Sigmoid colon (tissue), 7 donors: ENCODE measurements at places on chromosomes 2 and 18. TPM values are rescaled to one million over a fixed set of nuclear protein-coding genes. Genes with fewer than 3 reads are reported as not detected.

DNA sequence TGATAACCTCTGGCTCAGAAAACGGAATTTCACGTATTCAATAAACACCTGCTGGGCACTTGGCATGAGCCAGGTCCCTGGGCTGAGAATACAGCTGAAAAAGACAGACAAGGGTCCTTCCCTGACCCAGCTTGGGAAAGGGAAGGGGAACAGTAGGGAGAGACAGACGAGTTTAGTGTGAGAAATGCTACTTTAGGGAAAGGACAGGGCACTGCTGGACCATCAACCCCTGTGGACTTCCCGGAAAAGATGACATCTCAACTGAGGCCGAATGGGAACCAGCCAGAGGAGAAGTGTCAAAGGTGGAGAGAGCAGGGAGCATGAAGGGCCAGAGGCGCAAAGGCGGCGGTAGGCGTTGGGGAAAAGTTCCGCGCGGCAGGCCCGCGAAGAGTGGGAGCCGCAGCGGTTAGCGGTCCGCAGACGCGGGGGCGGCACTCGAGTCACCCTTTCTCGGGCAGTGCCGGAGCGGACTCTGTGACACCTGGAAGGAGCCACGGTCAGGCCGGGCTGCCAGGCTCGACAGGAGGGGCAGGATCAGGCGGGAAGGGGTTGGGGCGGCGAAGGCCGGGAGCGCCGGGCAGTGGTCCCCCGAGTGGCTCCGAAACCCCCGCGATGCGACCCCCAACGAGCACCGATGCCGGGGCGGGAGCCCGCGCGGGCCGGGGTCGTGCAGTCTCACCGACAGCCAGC lies 519 bp downstream of the TEX261 start:
- peaks cover 2% of the 10 kb centered on the region for H3K36me3 ChIP-seq
- peaks cover 28% of the 10 kb centered on the region for H3K4me1 ChIP-seq
- H3K27ac ChIP-seq, result peak overlapping the region; percentile 82
- H3K4me3 ChIP-seq, result peak overlapping the region; percentile 99
- no peaks in the 10 kb centered on the region for H3K27me3 ChIP-seq

DNA sequence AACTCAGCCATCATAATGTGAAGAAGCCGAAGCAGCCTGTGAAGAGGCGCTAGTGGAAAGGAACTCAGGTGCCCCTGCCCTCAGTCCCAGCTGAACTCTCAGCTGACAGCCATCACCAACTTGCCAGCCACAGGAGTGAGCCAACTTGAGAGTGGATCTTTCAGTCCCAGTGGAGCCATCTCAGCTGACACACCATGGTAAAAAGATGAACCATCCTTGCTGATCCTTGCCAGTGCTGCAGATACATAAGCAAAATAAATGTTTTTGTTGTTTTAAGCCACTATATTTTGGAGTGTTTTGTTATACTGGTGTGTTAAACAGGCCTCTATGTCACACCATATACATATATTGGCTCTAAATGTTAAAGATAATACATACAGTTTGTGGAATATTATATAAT lies 195.8 kb upstream of the SPRED2 start:
- no peak for DNase-seq
- no peaks in the 10 kb centered on the region for H3K27me3 ChIP-seq
- no peaks in the 10 kb centered on the region for H3K36me3 ChIP-seq
- no peak overlapping the region for H3K27ac ChIP-seq
- no peak overlapping the region for H3K4me3 ChIP-seq
- H3K4me1 ChIP-seq, result peaks cover 11% of the 10 kb centered on the region

DNA sequence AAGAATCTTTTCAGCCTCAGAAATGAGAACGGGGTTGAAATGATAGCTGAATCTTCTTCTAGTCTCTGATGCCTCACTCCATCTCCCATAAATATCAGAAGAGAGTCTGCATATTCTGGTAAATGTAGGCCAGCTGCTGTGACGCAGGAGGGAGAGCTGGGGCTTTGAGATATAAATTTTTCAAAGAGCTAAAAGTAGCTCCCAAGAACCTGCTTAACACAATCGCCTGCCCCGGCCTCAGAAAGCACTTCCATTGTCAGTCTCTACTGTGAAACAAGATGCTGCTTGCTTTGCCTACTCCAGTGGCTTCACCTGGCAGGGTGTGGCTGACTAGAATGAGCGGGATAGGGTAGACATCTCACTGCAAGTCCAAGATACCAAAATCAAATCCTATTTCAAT lies 105.0 kb upstream of the CCDC150 start:
- H3K27ac ChIP-seq, result no peak overlapping the region
- no peak for DNase-seq
- H3K4me1 ChIP-seq, result no peaks in the 10 kb centered on the region
- H3K36me3 ChIP-seq, result no peaks in the 10 kb centered on the region
- H3K4me3 ChIP-seq, result no peak overlapping the region

GRCh38 chr18:50748243-50749229 lies 71.3 kb downstream of the MRO start:
- no peaks in the 10 kb centered on the region for H3K4me1 ChIP-seq
- H3K36me3 ChIP-seq, result no peaks in the 10 kb centered on the region
- DNase-seq, result no peak
- no peak overlapping the region for H3K27ac ChIP-seq
- H3K4me3 ChIP-seq, result no peak overlapping the region

DNA sequence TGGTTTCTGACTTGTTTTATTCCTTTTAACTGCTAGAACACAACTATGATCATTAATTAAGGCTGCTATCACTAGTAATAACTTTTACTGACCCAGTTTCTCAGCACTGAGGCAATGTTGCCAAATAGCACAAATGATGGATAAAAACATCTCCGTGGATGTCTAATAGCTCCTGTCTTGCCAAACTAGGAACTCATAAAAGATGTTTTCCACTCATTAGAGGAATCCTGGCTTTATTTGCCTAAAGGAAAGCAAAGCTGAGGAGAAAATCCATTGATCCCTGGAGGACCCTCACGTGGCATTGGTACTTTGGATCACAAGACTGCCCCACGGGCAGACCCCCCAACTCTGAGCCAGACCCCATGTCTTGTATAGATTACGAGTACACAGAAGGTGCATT lies 96.1 kb upstream of the ZNF397 start:
- H3K36me3 ChIP-seq, result no peaks in the 10 kb centered on the region
- DNase-seq, result no peak
- no peak overlapping the region for H3K4me3 ChIP-seq
- H3K27me3 ChIP-seq, result no peaks in the 10 kb centered on the region

DNA sequence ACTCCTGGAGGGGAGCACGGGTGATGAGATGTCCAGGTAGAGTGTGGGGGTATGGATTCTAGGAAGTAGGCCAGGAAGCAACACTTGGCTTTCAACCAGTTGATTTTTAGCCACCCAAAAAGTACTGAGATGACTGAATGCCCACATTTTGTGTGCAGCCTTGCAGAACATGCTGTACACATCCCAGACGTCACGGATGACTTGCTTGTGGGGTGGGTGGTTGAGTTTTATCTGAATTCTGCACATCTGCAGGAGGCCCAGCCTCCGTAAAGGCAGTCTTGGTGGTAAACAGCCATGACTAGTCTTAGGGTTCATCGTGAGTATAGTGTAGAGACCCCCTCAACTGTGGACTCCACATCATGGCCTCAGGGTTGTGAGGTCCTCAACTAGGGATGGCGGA lies 53.3 kb upstream of the CCDC195 start:
- H3K4me1 ChIP-seq, result no peaks in the 10 kb centered on the region
- H3K36me3 ChIP-seq, result no peaks in the 10 kb centered on the region
- H3K27me3 ChIP-seq, result no peaks in the 10 kb centered on the region

- DNase-seq, result no peak
- H3K27ac ChIP-seq, result no peak overlapping the region
- H3K27me3 ChIP-seq, result no peaks in the 10 kb centered on the region
- no peaks in the 10 kb centered on the region for H3K36me3 ChIP-seq
- H3K4me1 ChIP-seq, result peaks cover 8% of the 10 kb centered on the region
- H3K4me3 ChIP-seq, result no peak overlapping the region
Observed at GRCh38 chr18:58905777-58906428, 41.2 kb downstream of the ZNF532 start.

DNA sequence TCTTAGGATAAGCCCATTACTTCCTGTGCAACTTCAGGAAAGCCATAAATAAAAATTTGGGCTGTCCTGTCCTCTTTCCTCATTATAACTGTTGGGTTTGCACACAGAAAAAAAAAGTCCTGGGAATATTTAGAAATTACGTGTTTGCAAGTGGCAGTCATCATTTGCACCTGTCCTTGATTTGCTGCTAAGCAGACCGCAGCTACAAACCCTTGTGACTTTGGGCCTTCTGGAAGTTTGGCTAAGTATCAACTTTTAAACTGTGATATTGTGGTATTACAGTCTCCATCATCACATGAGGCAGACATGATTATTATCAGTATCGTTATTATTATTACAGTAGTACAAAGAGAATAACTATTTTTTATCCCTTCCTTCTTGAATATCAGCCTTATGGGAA lies 260.7 kb upstream of the SESTD1 start:
- H3K36me3 ChIP-seq, result no peaks in the 10 kb centered on the region
- no peaks in the 10 kb centered on the region for H3K27me3 ChIP-seq
- no peak overlapping the region for H3K4me3 ChIP-seq
- DNase-seq, result no peak
- no peak overlapping the region for H3K27ac ChIP-seq
- no peaks in the 10 kb centered on the region for H3K4me1 ChIP-seq

DNA sequence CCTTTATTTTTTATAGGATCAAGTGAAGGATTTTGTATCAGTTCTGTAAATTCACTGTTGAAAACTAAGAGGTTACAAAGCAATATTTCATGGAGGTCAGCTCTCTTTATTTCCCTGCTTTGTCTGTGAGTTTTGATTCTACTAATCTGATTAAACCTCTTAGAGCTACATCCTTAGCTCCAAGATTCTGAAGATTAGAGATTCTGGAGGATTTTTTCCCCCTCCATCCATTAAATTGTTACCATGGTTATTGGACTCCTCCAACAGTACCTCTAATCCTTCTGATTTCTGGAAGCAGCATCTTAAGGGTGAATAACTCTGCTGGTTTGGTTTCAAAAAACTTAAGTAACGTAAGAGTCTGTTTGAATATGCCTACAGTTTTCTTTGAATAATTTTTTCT lies 110.0 kb downstream of the TANC1 start:
- no peak overlapping the region for H3K27ac ChIP-seq
- no peaks in the 10 kb centered on the region for H3K36me3 ChIP-seq
- H3K27me3 ChIP-seq, result no peaks in the 10 kb centered on the region
- no peak overlapping the region for H3K4me3 ChIP-seq
- peaks cover 23% of the 10 kb centered on the region for H3K4me1 ChIP-seq

DNA sequence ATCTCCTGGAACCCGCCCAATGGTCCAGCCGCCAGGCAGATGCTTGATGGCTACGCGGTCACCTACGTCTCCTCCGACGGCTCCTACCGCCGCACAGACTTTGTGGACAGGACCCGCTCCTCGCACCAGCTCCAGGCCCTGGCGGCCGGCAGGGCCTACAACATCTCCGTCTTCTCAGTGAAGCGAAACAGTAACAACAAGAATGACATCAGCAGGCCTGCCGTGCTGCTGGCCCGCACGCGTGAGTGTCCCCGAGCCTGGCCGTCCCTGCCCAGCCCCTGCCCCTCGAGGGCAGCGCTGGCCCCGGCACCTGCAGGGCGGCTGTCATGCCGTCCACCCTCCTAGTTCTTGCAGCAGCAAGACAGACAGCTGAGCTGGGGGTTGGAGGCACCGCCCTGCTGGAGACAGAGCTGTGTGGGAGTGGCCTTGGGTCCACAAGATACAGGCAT lies 36.7 kb downstream of the MTERF4 start:
- DNase-seq, result peak; percentile 60
- H3K27me3 ChIP-seq, result peaks cover 45% of the 10 kb centered on the region
- H3K4me1 ChIP-seq, result no peaks in the 10 kb centered on the region
- no peak overlapping the region for H3K4me3 ChIP-seq
- no peak overlapping the region for H3K27ac ChIP-seq

DNA sequence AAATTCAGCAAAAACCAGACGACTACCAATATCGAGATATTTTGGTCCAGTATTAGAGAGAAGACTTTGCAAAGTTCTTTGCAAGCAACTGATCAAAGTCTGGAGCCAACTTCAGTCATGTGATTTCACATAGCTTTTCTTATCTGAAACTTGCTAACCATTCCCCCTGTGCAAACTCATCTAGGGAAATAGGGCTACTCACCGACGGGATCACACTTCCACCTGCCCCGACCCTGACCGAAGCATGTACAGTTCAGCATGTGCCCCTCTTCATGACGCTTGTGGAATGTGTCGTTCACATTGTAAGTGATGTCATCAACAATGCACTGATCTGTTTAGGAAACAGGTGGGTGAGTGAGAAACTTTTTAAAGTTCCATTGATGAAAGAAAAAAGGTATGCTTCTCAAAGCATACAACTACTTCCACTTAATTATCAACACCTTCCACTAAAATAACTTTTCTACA lies 15.4 kb downstream of the FN1 start:
- H3K4me1 ChIP-seq, result peaks cover 77% of the 10 kb centered on the region
- H3K27ac ChIP-seq, result peak overlapping the region; percentile 57
- peaks cover 29% of the 10 kb centered on the region for H3K36me3 ChIP-seq
- H3K27me3 ChIP-seq, result no peaks in the 10 kb centered on the region
- DNase-seq, result no peak
- H3K4me3 ChIP-seq, result no peak overlapping the region

- peak; percentile 48 for DNase-seq
- no peaks in the 10 kb centered on the region for H3K27me3 ChIP-seq
- H3K36me3 ChIP-seq, result no peaks in the 10 kb centered on the region
- no peak overlapping the region for H3K27ac ChIP-seq
Observed at GRCh38 chr2:25371253-25372241, 29.8 kb upstream of the DNMT3A start.

- H3K27ac ChIP-seq, result peak overlapping the region; percentile 94
- no peaks in the 10 kb centered on the region for H3K36me3 ChIP-seq
- no peak overlapping the region for H3K4me3 ChIP-seq
- peaks cover 47% of the 10 kb centered on the region for H3K4me1 ChIP-seq
Observed at GRCh38 chr2:237688081-237688480, 60.7 kb downstream of the LRRFIP1 start.

DNA sequence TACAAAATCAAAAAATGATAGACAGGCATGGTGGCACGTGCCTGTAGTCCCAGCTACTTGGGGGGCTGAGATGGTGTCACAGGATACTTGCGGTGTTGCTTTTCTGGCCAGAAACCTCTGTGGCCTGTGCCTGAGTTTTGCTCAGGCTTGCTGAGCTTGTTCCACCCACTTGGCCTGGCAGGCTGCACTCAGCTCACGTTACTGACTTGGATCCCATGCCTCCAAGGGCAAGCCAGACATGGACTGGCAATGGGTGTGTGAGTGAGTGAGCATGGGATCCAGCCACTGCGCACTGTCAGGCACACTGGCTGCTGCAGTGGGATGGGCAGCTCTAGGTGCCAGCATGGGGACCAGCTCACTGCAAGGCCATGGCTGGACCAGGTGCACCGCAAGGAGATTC lies 67.9 kb downstream of the NCAPH start:
- H3K36me3 ChIP-seq, result no peaks in the 10 kb centered on the region
- no peaks in the 10 kb centered on the region for H3K27me3 ChIP-seq
- H3K27ac ChIP-seq, result no peak overlapping the region
- no peak overlapping the region for H3K4me3 ChIP-seq

- no peak overlapping the region for H3K4me3 ChIP-seq
- H3K27me3 ChIP-seq, result no peaks in the 10 kb centered on the region
- no peaks in the 10 kb centered on the region for H3K4me1 ChIP-seq
- H3K27ac ChIP-seq, result no peak overlapping the region
Observed at GRCh38 chr2:158464426-158465281, 7.9 kb downstream of the PKP4 start.

Gene IL18R1
- total RNA-seq, result 3.6 TPM

Gene CRYGD
- total RNA-seq, result not detected

Gene ALK
- 1.5 TPM for total RNA-seq

Gene BOLL
- not detected for total RNA-seq

Gene RPRM
- 26.0 TPM for total RNA-seq
